D721Med (cell line): ENCODE measurements at places on chromosomes 13 and 19.

DNA sequence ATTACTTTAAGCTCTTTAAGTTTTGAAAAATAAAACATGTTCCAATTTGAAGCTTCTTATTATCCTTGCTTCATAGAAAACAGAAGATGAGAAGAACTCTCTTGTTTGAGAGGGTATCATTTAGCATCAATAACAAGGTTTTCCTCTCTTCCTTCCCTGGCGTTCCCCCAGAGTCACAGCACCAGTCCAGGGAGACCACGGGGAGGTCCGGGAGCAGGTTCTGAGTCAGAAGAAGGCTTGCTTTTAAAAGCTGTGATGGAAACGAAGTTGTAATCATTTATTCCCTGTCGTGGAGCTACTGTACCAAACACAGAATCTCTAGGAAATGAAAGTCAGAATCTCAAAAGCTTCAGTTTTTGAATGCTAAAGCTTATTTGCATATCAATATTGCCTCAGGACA is 174.0 kb upstream of the LSM14A start:
- no peak for DNase-seq

DNA sequence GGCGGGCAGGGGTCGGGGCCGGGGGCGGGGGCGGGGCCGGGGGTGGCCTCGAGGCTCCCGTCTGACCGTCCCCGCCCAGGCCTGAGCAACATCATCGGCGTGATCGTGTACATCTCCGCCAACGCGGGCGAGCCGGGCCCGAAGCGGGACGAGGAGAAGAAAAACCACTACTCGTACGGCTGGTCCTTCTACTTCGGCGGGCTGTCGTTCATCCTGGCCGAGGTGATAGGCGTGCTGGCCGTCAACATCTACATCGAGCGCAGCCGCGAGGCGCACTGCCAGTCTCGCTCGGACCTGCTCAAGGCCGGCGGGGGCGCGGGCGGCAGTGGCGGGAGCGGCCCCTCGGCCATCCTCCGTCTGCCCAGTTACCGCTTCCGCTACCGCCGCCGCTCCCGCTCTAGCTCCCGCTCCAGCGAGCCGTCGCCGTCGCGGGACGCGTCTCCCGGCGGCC is 9.4 kb upstream of the CACNG6 start:
- DNase-seq = no peak

GRCh38 chr13:70792121-70792520 is 683.9 kb upstream of the KLHL1 start:
- DNase-seq = no peak

DNA sequence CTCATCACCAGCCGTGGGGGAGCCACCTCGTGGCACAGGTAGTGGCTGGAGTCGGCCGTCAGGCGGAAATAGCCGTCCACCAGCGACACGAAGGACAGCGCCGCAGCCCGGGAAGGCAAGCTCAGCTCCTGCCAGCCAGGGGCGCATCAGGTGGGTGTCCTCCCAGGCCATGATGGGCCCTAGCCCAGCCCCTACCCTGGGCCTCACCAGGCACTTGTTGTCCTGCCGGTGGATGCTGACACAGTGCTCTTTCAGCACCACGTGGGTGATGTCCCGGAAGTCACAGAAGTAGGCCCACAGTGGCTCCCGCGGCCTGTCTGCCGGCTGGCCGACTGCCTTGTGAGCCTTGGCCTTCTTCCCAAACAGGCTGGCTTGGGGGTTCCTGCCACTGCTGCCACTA is 15.7 kb downstream of the TYK2 start:
- no peak for DNase-seq

- DNase-seq = no peak
Observed at GRCh38 chr13:72590091-72590740, 137.2 kb downstream of the MZT1 start.

DNA sequence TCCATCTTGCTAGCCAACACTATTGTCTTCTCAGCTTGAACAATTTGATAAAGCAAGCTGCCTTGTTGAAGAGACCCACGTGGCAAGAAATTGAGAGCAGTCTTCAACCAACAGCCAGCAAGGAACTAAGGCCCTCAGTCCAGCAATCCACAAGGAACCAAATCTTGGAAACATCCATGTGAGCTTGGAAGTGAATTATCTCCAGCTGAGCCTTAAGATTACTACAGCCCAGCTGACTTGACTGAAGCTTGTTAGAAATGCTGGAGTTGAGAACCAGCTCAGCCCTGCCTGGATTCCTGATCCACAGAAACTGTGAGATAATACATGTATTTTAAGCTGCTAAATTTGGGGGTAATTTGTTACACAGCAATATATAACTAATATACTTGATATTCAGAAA is 26.2 kb upstream of the DCT start:
- no peak for DNase-seq

DNA sequence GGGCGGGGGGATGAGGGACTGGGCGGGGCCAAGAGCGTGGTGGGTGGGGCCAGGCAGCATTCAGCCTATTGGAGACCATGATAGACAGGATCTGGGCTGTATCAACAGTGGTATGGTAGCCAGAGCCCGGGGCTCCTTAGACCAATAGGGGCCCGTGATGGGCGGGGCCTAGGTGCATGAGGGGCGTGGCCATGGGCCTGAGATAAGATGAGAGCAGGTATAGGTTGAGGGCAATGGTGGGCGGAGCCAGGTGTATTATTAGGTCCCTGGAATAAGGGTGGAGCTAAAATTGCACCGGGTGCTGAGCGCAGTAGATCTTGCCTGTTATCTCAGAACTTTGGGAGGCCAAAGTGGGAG is 5.3 kb downstream of the ABCA7 start:
- DNase-seq = no peak

- no peak for DNase-seq
Observed at GRCh38 chr19:45056831-45057230, 18.0 kb downstream of the CLASRP start.

- DNase-seq = no peak
Observed at GRCh38 chr13:42258747-42259146, 13.2 kb upstream of the AKAP11 start.

DNA sequence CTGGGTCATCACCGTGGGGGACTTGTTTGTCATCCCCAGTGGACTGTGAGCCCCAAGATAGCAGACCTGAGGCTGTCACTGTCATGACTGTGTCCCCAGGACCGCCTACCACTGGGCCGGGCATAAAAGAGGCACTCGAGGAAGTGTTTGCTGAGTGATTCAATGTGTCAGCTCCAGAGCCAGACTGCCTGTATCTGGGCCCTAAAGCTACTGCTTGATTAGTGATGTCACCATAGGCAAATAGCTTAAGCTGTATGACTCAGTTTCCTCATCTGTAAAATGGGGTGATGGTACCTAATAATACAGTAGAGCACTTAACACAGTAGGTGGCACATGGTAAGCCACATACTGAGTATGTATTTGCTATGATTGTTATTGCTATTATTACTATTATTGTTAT is 11.2 kb upstream of the CEACAM19 start:
- DNase-seq = no peak

- no peak for DNase-seq
Observed at GRCh38 chr19:49094505-49095482, 9.5 kb downstream of the SNRNP70 start.

DNA sequence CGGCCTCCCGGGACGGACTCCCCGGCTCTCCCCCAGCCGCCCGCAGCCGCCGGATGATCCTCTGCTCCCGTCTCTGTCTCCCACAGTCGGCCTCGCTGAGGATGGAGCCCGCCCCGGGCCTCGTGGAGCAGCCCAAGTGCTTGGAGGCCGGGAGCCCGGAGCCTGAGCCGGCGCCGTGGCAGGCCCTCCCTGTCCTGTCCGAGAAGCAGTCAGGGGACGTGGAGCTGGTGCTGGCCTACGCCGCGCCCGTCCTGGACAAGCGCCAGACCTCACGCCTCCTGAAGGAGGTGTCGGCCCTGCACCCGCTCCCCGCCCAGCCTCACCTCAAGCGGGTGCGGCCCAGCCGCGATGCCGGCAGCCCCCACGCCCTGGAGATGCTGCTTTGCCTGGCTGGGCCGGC is 6.8 kb downstream of the ADAT3 start:
- DNase-seq = no peak

GRCh38 chr19:1421218-1421957 is 14.0 kb downstream of the DAZAP1 start:
- DNase-seq = no peak

- DNase-seq = no peak
Observed at GRCh38 chr13:27403727-27404385, 20.6 kb upstream of the GTF3A start.

DNA sequence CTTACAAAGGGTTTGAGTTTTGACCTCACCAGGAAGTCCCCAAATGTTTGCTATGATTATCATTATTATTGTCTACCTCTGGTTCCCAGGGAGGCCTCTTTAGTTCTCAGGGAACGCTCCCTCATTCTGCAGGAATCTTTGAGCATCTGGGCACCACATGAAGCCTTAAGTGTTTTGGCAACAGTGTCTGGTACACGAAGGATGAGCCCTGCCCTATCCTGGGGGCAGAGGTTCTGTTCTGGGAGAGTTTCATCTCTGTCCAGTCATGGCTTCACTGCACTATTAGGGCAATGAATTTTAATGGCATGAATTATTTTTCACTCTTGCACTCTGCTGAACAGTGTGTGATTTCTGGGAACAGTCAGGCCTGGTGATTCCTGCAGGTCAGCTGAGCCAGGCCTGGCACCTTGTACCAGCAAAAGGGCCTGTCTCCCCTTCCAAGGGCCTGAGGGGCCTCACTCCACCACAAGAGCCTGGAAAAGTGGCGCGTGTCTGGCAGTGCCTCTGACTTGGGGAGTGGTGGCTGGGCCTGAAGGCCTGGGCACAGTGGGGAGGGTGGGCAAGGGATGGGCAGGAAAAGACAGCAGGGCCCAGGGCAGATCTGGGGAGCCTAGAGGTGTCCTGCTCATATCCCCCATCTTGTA is 4.6 kb downstream of the FAM187B start:
- DNase-seq = no peak

- no peak for DNase-seq
Observed at GRCh38 chr13:89486709-89487108, 1815.5 kb downstream of the SLITRK5 start.

DNA sequence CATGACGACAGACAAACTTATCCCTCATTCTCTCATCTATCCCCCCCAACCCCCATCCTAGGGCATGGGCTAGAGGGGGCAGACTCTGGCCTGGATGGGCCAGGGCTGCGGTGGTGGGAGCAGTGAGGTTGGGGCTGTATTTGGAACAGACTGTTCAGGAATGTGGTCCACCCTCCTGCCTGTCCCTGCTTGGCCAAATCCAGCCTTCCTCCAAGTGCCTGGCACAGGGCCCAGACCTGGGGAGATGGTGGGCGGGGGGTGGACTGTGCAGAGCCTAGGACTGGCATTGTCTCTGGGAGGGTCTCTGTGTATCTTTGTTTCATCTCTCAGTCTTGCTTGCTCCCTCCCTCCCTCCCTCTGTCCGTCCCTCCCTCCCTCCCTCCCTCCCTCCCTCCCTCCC is 14.2 kb downstream of the EGLN2 start:
- no peak for DNase-seq

DNA sequence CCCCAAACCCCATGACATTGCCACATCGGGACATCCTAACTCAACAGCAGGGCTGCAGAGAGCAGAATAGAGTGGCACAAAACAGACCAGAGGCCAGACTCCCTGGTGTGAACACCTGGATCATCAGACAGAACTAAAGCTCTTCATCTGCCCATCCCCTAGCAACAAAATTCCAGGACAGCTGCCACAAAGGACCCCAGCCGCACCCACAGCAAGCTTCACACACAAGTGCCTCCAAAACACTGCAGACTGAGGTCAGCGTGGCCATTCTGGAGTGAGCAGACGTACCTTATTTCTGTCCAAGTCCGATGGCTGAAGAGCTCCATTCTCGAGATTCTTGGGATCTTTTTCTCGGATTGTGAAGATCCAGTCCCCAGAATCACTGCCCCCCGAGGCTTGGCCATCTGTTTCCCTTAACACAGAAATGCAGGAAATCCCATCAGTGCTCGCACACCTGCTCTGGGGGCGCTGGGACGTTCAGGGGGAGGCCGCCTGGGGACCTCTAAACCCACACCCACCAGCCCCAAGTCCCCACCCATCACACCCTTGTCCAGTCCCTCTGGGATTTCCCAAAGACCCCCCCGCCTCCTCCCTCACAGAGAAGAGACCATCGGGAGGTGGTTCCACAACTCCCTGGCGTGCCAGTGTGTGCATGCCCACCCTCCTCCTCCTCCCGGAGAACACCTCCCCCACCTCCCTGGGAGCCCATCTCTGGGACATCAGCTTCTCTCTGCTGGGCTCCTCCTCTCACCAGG is 115.2 kb downstream of the STK24 start:
- no peak for DNase-seq

GRCh38 chr13:44908712-44909111 is 80.6 kb downstream of the NUFIP1 start:
- DNase-seq = no peak

- peak; percentile 94 for DNase-seq
Observed at GRCh38 chr19:33406521-33407139, 33.1 kb downstream of the CEBPG start.

DNA sequence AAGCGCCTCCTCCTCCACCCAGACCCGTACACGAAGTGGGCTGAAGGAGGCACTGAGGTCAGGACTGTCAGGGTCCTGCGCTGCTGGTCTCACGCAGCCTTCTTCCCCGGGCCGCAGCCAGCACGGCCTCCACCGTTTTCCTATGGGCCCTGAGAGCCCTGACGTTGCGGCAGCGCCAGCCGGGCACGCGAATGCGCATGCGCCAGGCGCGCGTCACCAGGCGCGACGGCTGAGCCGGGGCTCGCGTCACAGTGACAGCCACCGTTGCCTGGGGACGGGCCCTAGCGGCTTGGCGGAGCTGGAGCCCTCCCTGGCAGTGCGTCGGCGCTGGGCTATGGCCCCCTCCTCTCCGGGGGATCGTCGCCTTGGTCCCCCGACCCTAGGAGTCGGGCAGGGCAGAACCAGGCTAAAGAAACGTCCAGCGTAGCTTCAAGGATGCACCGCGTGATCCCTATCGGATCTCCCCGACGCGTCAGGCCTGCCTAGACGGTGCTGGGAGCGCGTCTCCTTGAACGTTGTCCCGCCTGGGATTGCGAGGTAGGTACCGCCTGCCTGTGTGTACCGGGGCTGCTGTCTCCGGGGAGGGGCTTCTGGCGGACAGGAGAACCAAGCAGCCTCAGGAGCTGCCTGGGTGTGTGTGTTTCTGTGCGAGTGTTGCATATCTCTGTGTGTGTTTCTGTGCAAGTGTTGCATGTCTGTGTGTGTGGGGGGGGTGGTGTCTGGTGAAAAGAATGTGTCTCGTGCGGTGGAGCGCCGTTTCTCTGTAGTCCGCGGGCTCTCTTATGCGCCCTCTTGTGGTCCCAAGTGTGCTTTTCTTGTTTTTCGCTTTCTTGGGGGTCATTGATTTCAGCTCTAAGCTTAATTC is 43.2 kb downstream of the ZNF571 start:
- DNase-seq = peak; percentile 91

- no peak for DNase-seq
Observed at GRCh38 chr19:1265615-1266128, 3.5 kb upstream of the CIRBP start.
